Esophagus mucosa (tissue), 1 donor: ENCODE measurements at places on chromosomes 1 and 21. TPM values are rescaled to one million over a fixed set of nuclear protein-coding genes. Genes with fewer than 3 reads are reported as not detected.

TNFSF4 gene
- 0.12 TPM for total RNA-seq

C1orf87 gene
- total RNA-seq: not detected

TNN gene
- not detected for total RNA-seq

WNT3A gene
- 0.44 TPM for total RNA-seq

CLCNKA gene
- 0.08 TPM for total RNA-seq

GPR89A gene
- 13.5 TPM for total RNA-seq

MCOLN3 gene
- 0.36 TPM for total RNA-seq

TRIM67 gene
- total RNA-seq: not detected

DMBX1 gene
- not detected for total RNA-seq

PTPN14 gene
- total RNA-seq: 25.3 TPM

REN gene
- total RNA-seq: not detected

TTLL7 gene
- 2.2 TPM for total RNA-seq

ALG6 gene
- 12.3 TPM for total RNA-seq

PDC gene
- not detected for total RNA-seq

C4BPB gene
- total RNA-seq: not detected

SPATA46 gene
- not detected for total RNA-seq
